HTR-8/SVneo (cell line): ENCODE measurements at places on chromosomes 2 and 18.
A peak's percentile ranks its signal among the peaks of the same experiment; 100 is the strongest.

DNA sequence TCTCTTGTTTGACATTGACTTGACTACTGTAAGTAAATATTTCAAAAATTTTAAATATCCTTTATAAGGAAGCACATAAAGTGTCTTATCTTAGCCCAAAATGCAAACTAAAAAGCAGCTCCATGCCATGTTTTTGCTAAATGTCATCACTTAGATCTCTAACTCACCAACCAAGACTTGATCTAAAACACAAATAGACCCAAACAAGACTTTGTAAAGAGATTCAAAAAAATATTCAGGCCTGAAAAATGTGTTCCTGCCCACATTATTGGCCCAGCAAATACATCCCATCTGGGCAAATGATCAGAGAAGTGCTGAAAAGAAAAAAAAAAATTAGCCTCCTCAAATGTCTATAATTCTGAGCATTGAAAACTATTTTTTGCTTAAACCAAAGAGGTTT lies 187.6 kb downstream of the MREG start:
- DNase-seq = no peak

DNA sequence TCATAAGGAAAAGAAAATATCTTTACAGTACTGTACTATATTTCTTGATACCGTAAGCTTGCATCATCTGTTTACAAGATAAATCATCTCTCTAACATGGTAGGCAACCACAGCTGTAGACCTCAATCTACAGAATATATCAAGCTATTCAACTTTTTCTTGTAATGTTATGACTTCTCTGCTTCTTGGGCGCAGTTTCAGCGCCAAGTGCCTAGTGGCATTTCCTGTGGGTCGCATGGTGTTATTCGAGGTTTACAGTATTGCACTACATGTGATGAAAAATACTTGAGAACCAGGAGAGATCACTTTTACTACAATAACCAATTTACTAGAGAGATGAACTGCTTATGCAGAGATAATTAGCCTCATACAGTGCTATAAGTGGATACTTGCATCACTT lies 34.0 kb upstream of the SESTD1 start:
- no peak for DNase-seq

DNA sequence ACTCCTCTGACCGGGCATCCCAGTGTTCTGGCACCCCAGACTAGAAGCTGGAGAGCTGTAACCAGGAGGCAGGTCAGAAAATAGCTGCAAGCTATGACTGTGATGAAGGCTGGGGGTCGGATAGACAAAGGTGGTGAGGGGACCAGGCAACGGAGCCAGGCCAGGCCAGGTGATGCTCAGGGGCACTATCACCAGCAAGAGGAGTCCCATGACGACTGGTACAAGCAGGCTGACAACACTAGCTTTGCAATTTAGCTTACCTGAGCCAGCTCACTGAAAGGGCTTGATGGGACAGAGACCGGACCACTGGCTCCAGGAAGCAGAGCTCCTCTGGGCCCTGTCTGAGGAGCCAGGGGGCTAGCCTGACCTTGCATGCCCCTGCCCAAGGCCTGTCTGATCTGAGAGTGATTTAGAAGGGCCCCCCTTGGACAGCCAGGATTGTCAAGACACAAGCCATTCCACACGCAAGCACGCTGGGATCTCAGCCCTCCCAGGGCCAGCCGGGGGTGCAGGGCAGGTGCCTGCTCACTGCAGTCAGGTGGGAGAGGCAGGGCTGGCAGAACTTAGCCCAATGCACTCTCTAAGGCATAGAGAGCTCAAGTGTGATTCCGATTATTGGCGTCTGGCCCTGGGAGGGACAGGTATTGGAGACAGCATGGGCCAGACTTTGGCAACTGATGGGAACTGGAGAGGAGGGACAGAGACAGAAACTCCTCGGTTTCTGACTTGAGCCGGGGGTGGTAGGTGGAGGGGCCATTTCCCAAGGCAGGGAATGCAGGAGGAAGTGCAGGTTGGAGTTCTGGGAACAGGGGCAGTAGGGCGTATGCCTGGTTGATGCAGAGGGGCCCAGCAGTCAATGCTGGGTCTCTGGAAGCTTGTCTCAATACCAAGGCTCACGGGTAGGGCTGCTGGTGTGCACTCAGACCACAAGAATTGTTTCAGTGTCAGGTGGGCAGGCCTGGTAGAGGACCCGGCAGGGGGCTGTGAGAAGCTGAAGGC lies 47.7 kb downstream of the MYO7B start:
- no peak for DNase-seq

DNA sequence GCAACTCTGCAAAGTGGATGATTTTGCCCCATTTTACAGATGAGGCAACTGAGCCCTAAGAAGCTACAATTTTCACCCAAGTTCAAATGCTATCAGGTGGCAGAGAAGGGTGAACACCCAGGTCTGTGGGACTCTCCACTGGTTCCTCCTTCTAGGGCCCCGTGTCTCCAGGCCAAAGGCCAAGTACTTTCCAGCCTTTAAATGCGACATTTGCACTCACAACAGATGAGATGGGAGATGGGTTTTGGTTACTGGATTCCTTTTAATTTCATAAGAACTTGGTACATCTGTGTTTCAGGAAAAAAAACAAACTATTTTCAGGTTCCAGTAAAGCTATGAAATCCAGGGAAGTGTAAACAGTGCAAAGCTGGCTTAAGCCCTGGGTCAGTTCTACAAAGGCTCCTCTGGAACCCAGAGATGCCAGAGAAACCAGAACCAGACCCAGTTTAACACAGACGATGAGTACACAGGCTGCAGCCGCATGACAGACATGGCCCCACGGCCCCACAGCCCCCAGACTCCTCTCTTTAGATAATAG lies 361.7 kb downstream of the ANAPC1 start:
- DNase-seq = no peak

DNA sequence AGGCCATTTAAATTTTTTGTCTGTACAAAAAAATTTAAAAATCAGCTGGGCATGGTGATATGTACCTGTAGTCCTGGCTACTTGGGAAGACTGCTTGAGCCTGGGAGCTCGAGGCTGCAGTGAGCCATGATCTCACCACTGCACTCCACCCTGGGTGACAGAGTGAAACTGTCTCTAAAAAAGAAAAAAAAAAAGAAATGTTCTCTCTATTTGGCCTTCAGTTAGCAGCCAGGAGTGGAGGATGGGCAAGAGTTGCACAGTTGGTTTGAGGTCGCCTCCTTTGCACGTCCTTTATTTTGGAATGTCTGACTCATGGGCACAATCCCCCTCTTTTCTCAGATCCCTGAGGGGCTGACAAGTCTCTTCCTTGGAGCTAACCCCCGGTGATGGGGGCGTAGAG lies 26.3 kb downstream of the ITM2C start:
- peak; percentile 45 for DNase-seq

DNA sequence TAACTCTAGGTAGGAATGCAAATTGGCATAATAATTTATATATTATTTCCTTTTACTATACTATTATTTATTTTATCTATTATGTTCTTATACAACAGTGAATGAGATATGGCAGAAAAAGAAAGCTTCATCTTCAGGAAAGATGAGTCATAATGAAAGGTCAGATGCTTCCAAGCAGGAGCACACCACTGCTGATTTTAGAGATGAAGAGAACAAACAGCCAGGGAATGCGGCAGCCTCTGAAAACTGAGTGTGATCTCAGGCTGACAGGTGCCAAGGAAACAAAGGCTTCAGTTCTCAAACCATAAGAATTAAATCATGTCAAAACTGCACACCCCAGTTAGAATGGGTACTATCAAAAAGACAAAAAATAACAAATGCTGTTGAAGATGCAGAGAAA lies 149.0 kb downstream of the CCDC178 start:
- DNase-seq = no peak

DNA sequence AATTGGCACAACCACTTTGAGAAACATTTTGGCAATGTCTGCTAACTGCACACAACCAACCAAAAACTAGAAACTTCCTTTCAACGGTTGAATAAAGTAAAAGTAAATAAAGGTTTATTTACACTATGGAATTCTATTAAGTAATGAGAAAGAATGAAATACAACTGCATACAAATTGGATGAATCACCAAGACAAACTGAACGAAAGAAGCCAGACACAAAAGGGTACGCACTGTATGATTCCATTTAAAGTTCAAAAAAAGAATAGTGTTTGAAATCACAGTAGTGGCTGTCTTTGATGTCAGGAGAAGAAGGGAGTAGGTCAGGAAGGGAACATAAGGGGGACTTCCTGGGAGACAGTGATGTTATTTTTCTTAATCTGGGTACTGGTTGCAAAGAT lies 46.5 kb upstream of the SULT1C3 start:
- no peak for DNase-seq

GRCh38 chr18:39274535-39274934 lies 1708.9 kb upstream of the CELF4 start:
- no peak for DNase-seq

GRCh38 chr18:25976554-25976953 lies 113.9 kb downstream of the SS18 start:
- DNase-seq = no peak

GRCh38 chr2:177602611-177603164 lies 210.1 kb downstream of the AGPS start:
- no peak for DNase-seq

GRCh38 chr18:58618822-58619595 lies 9.9 kb downstream of the ALPK2 start:
- no peak for DNase-seq

GRCh38 chr2:144605231-144605840 lies 85.4 kb upstream of the ZEB2 start:
- DNase-seq = no peak

DNA sequence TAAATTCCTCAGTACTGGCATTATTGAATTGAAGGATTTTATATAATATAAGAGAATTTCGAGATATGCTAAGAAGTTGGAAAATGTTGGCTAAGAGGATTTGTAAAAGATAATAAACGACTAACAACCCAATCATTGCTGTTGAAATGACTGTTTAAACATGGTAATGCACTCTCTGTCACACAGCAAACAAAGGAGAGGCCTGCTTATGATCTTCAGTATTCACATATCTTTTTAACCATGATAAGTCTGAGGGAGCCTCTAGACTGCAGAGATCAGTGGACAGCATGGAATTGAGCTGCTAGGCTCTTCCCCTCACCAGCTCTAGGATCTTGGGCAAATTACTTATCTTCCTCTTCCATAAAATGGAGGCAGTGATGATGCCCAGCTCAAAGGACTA lies 2.7 kb downstream of the KCTD18 start:
- no peak for DNase-seq

GRCh38 chr2:241120440-241120839 lies 18.4 kb upstream of the MTERF4 start:
- no peak for DNase-seq

GRCh38 chr2:49687918-49688317 lies 533.6 kb upstream of the FSHR start:
- no peak for DNase-seq

- no peak for DNase-seq
Measured at GRCh38 chr18:44911773-44912172, 231.1 kb downstream of the SETBP1 start.

GRCh38 chr18:40179729-40180461 lies 1775.1 kb upstream of the PIK3C3 start:
- DNase-seq = no peak

DNA sequence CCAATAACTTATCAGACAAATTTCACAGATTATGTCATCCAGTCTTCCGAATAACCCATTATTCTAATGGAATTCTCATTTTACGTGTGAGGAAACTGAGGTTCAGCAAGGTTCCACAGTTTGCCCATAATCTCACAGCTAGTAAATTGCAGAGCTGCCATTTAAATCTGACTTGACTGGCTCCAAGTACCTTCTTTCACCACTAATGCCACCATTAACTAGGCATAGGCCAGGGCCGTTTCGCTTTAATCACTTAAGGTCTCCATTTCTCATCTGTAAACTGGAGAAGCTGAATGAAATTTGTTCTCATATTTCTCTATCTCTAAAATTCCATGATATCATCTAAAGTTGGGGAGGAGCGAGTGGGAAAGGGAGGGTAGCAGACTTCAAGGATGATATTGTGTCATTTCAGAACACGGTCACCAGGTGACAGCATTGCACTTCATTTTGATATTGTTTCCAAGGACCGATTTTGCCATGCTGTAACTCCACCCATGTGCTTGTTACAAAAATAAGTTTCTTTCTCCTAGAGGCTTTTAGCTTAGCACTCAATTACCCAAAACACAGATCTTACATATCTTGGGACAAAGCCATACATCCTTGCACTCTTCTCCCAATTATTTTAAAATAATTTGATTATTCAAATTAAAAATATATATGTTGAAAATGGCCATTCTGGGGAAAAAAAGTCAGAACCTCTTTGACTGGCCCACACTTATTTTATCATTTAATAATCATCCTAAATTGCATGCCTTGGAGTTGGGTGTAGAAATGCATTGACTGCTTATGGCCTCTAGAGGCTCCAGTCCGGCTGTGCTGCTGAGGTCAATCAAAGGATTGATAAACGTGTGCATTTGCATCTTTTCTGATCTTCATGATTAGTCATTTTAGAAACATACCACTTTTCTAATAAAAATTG lies 123.8 kb downstream of the AKAIN1 start:
- peak; percentile 6 for DNase-seq

- DNase-seq = no peak
Measured at GRCh38 chr18:14769381-14769780, 21.4 kb downstream of the ANKRD30B start.

GRCh38 chr2:155830351-155830750 lies 502.2 kb downstream of the NR4A2 start:
- DNase-seq = no peak

- DNase-seq = peak; percentile 80
Measured at GRCh38 chr2:195561116-195561921, 95.7 kb upstream of the SLC39A10 start.

GRCh38 chr2:150271952-150272802 lies 215.3 kb downstream of the RND3 start:
- peak; percentile 43 for DNase-seq

DNA sequence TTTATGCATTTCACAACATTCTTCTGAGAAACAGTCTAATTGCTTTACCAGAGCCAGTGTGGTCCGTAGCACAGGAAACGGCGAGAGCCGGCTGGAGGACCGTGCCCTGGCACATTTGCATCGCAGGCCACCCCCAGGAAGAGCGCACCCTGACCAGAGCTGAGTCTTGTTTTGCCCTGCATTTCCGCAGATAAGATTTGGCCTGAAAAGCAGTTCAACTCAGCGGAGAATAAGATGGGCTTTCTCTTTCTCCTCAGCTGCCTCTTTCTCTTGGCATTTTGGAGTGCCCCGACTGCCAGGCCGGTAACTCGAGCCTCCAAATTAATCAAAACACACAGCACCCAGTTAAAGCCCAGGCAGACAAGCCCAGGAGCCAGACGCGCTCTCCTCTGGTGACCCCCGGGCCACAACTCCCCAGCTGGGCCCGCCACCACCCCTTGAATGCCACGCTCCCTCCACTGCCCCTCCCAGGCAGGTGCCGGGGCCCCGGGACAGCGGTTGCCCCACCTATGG lies 464 bp downstream of the COL4A4 start:
- no peak for DNase-seq

GRCh38 chr2:102940684-102941083 lies 178.9 kb downstream of the TMEM182 start:
- no peak for DNase-seq

GRCh38 chr2:17375262-17375661 lies 143.0 kb downstream of the RAD51AP2 start:
- DNase-seq = no peak

- DNase-seq = no peak
Measured at GRCh38 chr2:181978351-181979150, 7.1 kb upstream of the PPP1R1C start.

GRCh38 chr2:14557111-14557510 lies 75.4 kb upstream of the LRATD1 start:
- no peak for DNase-seq

- DNase-seq = peak; percentile 54
Measured at GRCh38 chr2:47189635-47190034, 34.5 kb upstream of the STPG4 start.
